ENCODE measurements at places on chromosomes 3 and 15.

GRCh38 chr3:157294491-157294890 lies 134.5 kb upstream of the CCNL1 start:
- no peak for DNase-seq

GRCh38 chr3:33717616-33717865 lies 513 bp downstream of the CLASP2 start:
- peak; percentile 82 for DNase-seq

- DNase-seq, result peak; percentile 70
Observed at GRCh38 chr3:49165771-49166751, at the start of gene CCDC71. TSS of gene CCDC71 (minus strand) at chr3:49166331. CDS start at chr3:49164208, 2,123 bp downstream.

GRCh38 chr3:77799278-77799677 lies 759.4 kb downstream of the ROBO2 start:
- no peak for DNase-seq

GRCh38 chr3:135970506-135971116 lies 5.1 kb downstream of the PPP2R3A start:
- DNase-seq, result no peak

- DNase-seq, result no peak
Observed at GRCh38 chr15:43249699-43250203, 17.0 kb downstream of the TGM5 start.

- no peak for DNase-seq
Observed at GRCh38 chr15:76998663-76999285, 3.8 kb downstream of the PSTPIP1 start.
